ENCODE measurements at places on chromosomes 5 and 9.

GRCh38 chr9:131984564-131984963 is 95.1 kb downstream of the MED27 start:
- DNase-seq: no peak

- DNase-seq: no peak
These were observed 570.3 kb downstream of the EBF1 start for GRCh38 chr5:158529454-158529853.

DNA sequence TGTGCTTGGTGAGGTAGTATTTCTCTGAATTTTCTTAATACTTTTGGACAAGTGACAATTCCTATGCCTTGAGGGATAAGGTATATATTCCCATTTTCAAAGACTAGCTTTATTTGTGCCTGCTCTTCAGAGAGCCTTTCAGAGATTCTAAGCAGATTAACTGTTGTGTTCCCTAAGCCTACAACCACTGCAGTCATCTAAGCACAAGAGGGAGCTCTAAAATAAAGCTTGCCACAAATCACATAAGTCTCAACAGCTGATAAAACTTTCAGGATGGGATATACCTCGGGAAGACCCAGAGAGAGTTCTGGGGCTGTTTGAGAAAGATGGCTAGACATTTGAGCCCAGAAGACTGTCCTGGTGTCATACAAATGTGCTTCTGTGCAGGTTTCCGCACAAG is 157.3 kb downstream of the CYLC2 start:
- DNase-seq: no peak

GRCh38 chr9:37442556-37442955 is 20.1 kb downstream of the GRHPR start:
- DNase-seq: no peak

DNA sequence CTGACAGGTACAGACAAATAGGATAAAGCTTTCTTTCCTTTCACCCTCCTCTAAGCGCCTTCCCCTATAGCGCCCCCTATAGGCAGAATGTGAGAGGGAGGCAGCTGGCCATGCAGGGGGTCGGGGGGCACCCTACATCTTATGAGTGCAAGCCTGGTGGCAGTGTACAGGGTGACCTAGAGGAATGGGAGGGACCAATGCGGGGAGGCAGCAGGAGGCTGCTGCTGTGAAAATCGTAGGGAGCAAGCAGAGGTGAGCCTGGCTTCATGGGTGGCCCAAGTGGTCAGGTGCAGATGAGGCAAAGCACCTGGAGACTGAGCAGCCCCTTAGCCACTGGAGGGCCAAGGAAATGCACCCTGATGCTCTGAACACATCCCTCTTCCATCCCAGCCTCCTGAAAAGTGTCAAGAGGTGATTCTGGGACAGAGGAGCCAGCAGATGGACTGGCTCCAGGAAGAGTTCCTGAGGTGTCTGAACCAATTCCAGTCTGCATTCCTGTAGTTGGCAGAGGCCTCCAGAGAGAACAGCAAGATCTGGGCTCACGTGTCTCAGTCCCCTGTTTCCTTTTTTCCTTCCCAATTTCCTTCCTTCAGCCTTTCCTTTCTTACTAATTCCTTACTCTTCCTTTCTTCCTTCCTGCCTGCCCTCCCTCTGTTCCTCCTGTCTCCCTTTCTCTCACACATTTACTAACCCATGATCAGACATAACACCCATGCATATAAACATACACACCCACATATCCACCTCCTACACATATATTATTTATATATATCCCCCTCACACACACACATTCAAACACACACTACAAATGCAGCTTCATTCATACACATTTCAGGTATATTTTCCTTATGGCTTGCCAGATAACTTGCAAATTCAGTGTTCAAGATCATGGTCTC is 32.8 kb upstream of the GALNT10 start:
- no peak for DNase-seq

- no peak for DNase-seq
These were observed 44.6 kb upstream of the TMC1 start for GRCh38 chr9:72476617-72477437.

- DNase-seq: no peak
These were observed 24.8 kb downstream of the TGFBI start for GRCh38 chr5:136053336-136054141.

- DNase-seq: no peak
These were observed 59.0 kb upstream of the ZBTB43 start for GRCh38 chr9:126745574-126746411.

DNA sequence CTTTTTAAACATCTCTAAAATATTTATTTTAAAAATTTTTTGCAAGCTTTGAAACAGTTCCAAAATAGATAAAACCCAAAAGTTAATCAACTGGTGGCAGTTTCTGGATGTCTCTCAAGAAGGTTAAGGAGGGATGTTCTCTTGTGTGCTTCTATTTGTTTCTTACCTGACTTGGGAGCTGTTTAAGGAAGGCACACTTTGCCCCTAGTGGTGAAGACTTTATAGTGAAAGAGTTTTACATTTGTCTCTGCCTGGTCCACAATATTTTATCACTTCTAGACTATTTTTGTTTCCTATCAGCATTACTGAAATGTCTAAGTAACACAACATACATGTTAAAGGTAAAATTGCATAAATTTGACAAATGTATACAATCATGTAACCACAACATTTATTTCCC is 552.8 kb downstream of the SEMA5A start:
- DNase-seq: no peak

DNA sequence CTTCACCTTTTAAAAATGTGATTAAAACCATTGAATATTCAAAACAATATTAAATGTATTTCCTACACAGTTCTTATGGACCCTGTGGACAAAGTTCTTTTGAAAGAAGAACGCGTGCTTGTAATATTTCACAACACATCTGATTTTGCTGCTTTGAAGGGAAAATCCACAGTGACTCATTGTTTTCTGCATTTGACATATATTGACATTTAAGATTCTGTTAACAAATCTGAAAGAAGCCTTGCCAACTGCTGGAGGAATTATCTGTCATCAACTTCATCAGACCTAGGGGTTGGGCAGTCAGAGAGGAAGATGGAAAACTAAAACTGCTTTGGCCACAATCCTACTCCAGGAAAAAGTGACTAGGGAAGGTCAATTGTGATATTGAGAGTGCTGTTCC is 56.9 kb upstream of the RASEF start:
- no peak for DNase-seq

DNA sequence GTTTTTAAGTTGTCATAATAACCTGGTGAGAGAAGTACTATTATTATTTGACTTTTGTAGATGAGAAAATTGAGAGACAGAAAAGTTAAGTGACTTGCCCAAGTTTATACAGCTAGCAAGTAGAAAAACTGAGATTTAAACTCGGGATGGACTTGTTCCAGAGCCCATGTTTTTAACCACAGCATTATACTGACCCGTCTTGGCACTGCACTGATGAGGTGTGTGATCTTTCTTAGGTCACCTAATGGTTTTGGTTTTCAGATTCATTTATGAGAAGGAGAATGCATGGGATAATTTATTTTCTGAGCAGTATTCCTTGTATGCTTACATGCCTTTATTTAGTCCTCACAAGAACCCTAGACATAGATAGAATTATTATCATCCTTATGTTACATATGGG is 201.8 kb upstream of the CDKN2B start:
- DNase-seq: no peak

- peak; percentile 19 for DNase-seq
These were observed 32.6 kb upstream of the PRRC2B start for GRCh38 chr9:131361202-131361833.

DNA sequence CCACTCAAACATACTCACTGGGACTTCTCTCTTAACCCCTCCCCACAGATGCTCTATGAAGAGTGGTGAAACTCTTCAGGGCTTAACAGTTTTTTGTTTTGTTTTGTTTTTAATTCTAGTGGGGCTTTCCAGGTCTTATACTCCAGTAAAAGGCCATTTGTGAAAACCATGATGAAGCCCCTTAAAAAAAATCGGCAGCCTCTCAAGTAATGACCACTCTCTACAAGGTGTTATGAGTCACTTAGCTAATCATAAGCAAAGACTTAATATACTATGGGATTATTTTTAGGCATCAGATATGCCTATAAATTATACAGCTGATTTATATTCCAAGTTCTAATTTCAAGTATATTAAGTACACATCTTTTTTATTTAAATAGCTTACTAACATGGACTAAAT is 607.9 kb downstream of the RAB3C start:
- DNase-seq: no peak

DNA sequence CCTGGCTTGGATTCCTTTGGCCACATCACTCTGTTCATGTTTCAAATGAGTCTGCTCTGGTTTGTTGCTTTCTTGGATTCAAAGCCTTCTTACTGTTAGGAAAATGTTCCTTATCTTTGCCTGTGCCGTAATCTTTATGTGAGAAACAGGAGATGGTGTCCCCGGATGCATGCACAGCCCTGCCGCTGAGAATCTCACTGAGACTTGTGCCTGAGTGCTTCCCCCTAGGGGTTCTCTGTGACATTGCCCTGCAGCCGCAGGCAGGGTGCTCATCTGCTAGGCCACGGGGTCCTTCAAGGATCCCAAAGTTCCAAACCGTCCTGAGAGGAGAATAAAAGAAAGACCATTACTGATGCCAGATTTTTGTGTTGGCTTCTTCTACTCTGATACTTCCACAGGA is 81.4 kb upstream of the ANKRD55 start:
- no peak for DNase-seq

DNA sequence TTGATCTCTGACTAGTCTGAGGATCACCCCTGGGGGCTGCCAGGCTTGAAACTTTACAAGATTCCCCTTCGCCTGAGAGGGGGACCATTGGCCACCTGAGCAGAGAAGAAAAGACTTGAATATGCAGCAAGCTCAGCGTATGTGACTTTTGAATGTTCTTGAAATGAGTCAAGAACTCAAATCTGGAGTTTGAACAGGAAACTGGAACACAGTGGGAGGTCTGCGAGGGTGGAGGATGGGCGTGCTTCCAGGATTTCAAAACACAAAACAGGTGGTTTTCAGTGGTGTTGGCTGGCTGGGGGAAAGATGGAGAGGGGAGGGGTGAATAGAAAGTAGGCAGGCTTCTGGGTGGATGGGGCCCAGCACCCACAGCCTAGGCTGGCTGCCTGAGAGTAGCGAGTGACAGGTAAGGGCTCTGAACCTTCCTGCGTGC is 40.6 kb downstream of the TMEM174 start:
- no peak for DNase-seq

GRCh38 chr5:119284031-119284430 is 71.8 kb upstream of the TNFAIP8 start:
- DNase-seq: no peak

- no peak for DNase-seq
These were observed 17.0 kb upstream of the WWC1 start for GRCh38 chr5:168274406-168274805.

DNA sequence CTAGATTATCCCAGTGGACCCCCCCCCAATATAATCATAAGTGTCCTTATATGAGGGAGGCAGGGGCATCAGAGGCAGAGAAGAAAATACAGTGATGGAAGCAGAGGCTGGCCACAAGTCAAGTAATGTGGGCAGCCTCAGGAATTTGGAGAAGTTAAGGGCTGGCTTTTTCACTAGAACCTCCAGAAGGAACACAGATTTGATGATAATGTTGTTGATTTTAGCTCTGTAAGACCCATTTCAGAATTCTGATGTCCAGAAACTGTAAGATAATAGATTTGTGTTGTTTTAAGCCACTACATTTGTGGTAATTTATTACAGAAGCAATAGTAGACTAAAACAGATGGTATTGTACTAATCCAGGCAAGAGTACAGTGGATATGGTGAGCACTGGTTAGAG is 36.3 kb upstream of the LRRTM2 start:
- DNase-seq: no peak

Measured in substantia nigra (tissue), 51 donors.